Fibroblast of skin of left biceps (primary cell): ENCODE measurements at places on chromosomes 5 and 9.

GRCh38 chr5:124544366-124545055 is 201.9 kb downstream of the ZNF608 start:
- DNase-seq: no peak

DNA sequence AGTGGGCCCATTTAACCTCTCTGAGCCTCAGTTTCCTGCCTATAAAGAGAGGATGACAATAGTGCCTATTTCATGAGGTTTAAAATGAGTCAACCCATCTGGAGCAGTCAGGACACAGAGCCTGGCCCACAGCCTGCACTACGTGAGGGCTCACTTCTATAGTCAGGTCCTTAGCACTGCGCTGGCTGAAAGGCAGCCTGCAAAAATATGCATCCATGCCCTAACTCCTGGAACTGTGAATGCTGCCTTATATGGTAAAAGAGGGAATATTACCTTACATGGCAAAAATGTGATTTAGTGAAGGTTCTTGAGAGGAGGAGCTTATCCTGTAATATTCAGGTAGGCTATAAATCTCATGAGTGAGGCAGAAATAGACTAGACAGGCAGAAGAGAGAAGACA is 98.5 kb downstream of the GABBR2 start:
- DNase-seq: no peak

- no peak for DNase-seq
Measured at GRCh38 chr9:74501570-74501969, 4.4 kb downstream of the RORB start.

GRCh38 chr9:124309667-124310084 is 51.9 kb downstream of the NEK6 start:
- DNase-seq: peak; percentile 85

GRCh38 chr9:96137671-96138429 is 164.1 kb downstream of the HSD17B3 start:
- DNase-seq: no peak
